D341Med (cell line): ENCODE measurements at places on chromosomes 4 and X.
A peak's percentile ranks its signal among the peaks of the same experiment; 100 is the strongest.

DNA sequence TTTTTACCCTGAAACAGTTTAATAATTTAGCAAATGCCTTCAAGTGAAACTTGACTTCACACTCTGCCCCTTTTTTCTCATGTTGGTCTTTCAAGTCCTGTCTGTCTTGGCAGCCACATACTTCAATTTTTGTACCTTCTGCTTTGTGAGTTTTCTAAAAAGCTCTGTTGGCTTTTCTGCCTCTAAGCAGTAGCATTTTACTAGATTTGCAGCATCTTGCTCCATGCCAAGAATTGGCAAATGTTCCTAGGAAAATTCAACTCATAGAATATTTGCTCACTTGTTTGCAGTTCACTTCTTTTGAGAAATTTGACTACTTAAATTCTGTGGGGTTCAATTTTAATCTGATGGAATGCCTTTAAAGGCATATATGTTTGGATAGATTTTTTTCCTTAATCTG lies 59.2 kb downstream of the FAM47A start:
- DNase-seq = no peak

DNA sequence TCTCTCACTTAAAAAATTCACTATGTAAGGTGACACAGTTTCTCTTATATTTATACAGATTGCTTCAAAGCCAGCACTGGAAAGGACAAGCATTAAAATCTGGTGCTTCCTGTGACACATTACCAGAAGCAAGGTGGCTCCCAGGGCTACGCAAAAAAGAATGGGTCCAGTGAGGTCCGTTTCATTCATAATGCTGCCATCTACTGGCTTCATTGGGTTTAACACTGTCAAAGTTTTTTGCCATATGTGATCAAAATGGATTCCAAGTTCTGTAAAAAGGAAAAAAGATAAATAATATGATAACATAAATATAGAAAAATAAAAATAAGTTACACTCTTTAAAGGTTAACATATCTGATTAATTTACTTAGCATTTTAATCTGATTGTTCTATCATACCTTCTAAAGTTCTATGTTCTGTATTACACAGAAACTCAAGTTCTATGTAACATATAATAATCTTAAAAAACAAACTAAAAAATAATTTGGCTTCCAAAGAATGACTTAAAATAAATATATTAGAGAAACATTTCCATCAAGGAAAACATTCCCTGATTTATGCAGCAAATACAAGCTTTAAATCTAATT lies 22.1 kb downstream of the YIPF7 start:
- peak; percentile 69 for DNase-seq

- peak; percentile 41 for DNase-seq
Observed at GRCh38 chr4:28799696-28800095, 1920.5 kb upstream of the PCDH7 start.

GRCh38 chrX:36978886-36979285 lies 29.3 kb upstream of the FAM47C start:
- DNase-seq = no peak

DNA sequence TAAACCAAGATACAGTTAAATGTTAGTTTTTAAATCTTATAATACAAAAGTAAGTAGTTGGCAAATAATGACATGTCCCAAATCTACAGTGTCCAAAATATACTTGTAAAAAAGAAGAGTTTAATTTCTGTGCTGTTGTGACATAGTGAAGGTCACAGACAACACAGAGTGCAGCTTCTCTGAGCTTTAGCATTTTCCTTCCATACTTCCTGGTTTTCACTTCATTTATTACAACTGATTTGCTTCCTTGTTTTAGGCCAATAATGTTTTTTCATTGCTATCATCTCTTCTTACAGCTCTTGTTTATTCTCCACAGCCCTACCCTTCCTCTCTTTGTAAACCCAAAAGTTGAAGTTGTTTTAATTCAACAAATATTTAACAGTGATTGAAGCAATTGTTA lies 132.4 kb upstream of the TET2 start:
- DNase-seq = no peak

DNA sequence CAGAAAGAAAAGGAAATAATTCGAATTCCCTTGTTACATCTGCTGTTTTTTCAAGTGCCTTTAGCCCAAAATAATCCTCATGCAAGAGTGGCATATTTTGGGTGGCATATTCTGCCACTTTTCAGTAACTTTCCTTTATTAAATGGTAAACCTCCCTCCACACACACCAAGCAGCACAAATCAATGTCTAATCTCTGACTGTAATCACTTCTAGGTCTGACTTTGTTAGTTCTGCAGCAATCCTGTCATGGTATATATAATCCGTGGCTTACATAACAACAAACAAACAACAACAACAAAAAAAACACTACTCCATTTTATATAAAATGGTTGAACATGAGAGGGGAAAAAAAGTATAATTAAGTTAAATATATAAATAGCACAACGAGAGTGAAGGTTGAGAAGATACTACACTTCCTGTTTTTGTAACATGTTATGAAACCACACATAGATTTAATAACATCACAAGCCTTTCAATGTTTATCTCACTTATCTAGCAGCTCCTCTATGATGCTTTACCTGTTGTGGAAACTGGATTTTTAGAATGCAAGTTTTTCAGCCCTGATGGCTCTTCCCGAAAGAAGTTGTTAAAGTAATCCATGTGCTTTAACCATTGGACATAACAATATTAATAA lies 715.4 kb downstream of the GRXCR1 start:
- no peak for DNase-seq

GRCh38 chr4:6245246-6246169 lies 24.1 kb upstream of the WFS1 start:
- no peak for DNase-seq

- DNase-seq = no peak
Observed at GRCh38 chr4:137452799-137453198, 79.5 kb downstream of the PCDH18 start.

- no peak for DNase-seq
Observed at GRCh38 chr4:102791318-102791835, 30.6 kb upstream of the MANBA start.

DNA sequence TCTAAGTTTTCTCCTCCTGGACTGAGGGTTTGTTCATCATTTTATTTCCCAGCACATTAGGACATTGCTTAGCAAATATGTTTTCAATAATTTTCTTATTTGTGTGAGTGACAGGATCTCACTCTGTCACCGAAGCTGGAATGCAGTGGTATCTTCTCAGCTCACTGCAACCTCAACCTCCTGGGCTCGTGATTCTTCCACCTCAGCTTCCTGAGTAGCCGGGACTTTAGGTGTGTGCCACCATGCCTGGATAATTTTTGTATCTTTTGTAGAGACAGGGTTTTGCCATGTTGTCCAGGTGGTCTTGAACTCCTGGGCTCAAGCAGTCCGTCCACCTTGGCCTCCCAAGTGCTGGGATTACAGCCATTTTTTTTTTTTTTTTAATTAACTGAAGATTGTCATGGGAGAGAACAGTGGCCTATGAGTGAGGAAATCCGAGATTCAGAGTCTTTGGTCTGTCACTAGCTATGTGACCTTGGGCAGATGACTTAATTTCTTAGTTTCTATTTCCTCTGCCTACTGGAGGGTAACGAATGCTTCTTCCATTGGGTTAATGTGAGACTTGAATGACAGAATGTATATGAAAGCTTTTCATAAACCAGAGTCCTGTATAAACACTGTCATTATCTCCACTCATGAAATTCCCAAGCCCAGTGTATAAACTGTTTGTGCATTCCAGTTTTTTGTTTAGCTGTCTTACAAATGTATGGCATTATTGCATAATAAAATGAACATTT lies 23.9 kb downstream of the MOB1B start:
- DNase-seq = no peak

GRCh38 chr4:68326141-68326540 lies 23.7 kb downstream of the YTHDC1 start:
- no peak for DNase-seq

DNA sequence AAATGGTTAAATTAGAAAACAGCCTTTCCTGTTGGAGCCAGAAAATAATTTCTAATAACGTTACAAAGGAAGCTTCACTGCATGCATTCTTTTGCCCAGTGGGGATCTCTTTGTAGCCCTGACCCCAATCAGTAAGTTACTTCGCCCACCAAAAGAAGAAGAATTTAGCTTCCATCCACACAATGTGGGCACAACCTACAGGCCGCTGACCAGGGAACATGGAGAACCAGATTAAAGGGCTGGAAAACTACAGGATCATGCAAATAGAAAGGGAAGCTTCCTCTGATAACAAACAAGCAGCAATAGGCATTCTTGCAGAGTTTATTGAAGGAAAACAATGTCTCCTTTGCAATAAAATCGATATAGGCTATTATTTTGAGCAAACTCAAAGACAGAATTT lies 21.3 kb upstream of the TSPAN5 start:
- DNase-seq = no peak

GRCh38 chr4:142211444-142211843 lies 575.1 kb downstream of the IL15 start:
- DNase-seq = no peak

GRCh38 chr4:40838742-40839141 lies 89.0 kb downstream of the NSUN7 start:
- no peak for DNase-seq

- DNase-seq = no peak
Observed at GRCh38 chr4:56655209-56655626, 25.9 kb downstream of the HOPX start.

GRCh38 chr4:152513078-152513477 lies 22.8 kb downstream of the FBXW7 start:
- no peak for DNase-seq

DNA sequence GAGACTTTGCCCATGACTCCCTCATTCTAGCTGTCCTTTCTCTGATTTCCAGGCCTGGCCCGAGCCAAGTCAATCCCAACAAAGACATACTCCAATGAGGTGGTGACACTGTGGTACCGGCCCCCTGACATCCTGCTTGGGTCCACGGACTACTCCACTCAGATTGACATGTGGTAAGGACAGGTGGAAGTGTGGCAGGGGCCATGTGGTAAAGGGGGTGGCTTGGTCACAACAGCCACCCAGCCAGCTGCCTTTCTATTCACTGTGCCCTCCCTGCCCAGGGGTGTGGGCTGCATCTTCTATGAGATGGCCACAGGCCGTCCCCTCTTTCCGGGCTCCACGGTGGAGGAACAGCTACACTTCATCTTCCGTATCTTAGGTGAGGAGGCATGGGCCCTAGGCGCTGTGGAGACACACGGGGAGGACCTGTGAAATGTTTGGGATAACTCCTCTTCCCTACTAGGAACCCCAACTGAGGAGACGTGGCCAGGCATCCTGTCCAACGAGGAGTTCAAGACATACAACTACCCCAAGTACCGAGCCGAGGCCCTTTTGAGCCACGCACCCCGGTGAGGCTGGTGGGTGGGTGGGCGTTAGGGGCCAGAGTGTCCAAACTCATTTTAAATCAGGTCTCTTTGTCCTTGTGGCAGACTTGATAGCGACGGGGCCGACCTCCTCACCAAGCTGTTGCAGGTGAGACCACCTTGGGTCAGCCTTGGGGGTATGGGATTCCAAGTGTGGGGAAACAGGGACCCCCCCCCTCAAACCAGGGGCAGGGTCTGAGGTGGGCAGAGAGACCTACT lies 6.1 kb upstream of the USP11 start:
- DNase-seq = no peak

GRCh38 chr4:16608611-16609125 lies 289.8 kb downstream of the LDB2 start:
- DNase-seq = no peak

GRCh38 chrX:40097504-40098263 lies at the start of gene BCOR:
TSS of gene BCOR (minus strand) at chrX:40097958. CDS start at chrX:40077929, 20,029 bp downstream.
- peak; percentile 72 for DNase-seq

- no peak for DNase-seq
Observed at GRCh38 chr4:76850010-76850441, 47.9 kb downstream of the SOWAHB start.

- no peak for DNase-seq
Observed at GRCh38 chr4:16715482-16715881, 183.0 kb downstream of the LDB2 start.

- DNase-seq = no peak
Observed at GRCh38 chrX:70476166-70476933, 31.7 kb downstream of the DLG3 start.

GRCh38 chr4:148716431-148717052 lies 274.3 kb upstream of the NR3C2 start:
- no peak for DNase-seq

- no peak for DNase-seq
Observed at GRCh38 chr4:113943863-113944262, 35.6 kb downstream of the ARSJ start.

DNA sequence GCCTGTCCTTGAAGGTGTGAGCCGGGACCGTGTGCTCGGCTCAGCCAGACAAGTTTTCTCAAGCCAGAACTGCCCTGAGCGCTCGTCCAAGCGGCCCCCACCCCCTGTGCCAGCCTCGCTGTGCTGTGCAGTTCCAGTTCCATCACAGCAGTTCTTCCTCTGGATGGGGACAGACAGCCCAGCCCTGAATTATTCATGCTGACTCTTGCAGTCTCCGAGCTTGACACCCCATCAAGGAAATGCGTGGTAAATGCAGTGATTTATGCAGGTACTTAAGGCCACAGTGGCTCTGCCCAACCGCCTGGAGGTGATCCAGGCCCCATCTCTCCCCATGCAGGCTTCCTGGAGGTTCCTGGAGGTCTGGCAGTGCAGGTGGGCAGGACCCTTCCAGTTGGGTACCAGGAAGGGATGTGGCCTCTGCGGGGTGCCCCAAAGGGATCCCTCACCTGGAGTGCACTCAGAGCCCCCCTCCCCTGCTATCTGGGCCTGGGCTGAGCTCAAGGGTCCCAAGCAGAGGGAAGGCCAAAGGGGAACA lies 44.8 kb upstream of the HMX1 start:
- peak; percentile 17 for DNase-seq

DNA sequence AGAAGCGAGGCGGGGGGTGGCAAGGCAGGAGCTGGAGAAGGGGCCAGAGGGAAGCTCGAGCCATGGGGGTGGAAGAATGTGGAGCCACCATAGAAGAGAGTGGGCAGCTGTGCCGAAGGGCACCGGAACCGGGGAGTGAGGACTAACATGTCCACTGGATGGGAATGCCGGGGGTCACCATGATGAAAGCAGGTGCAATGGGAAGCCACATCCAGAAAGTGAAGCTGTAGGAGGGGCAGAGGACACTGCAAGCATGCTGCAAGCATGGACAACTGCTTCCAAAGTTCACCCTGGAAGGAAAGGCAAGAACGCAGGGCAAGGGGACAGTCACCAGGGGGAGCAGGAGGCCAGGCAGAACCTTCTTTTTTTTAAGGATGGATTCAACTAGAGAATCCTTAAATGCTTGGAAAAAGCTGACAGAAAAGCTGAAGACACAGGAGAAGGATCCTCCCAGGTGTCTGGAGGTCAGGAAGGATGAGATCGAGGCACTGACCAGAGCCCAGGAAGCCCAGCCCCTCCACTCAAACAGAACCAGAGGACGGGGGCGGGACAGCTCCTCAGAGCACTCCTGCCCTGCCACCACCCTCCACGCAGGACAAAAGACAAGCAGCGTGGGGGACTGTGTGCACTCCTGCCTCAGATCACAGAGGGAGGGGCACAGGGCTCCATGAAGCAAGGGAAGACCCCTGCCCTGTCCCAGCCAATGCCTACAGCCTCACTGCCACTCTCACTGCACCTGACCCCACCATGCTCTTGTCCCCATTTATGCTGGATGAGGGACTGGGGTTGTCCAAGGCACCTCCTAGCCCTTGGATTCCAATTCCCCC lies 169.2 kb downstream of the AFAP1 start:
- peak; percentile 68 for DNase-seq

- DNase-seq = no peak
Observed at GRCh38 chr4:32148111-32148666, 1428.0 kb downstream of the PCDH7 start.
